ENCODE measurements at places on chromosomes 2 and 18. TPM values are rescaled to one million over a fixed set of nuclear protein-coding genes. Genes with fewer than 3 reads are reported as not detected.

The MROH2A gene
- total RNA-seq = 0.48 TPM

The RAMP1 gene
- total RNA-seq = 32.4 TPM

The GALNT5 gene
- not detected for total RNA-seq

The MBOAT2 gene
- 44.0 TPM for total RNA-seq

- DNase-seq = no peak
Observed at GRCh38 chr2:2876331-2877221, 501.0 kb downstream of the EIPR1 start.

- DNase-seq = no peak
Observed at GRCh38 chr2:239917957-239918481, 107.1 kb downstream of the NDUFA10 start.

DNA sequence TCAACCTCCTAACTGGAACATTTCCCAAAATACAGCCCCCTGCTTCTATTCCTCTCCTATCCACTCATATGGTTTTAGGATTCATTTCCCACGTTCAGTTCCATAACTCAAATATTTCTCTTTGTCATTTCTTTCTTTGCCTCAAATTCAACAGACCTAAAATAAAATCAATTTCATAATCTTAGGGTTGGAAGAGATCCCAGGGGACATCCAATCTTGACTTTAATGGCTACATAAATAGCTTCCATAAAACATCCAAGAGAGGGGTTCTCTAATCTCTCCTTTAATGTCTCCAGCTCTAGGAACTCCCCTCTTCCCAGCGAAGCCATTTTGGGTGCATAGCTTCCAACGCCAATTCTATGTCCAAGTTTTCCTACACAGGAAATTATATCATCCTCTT, 33.8 kb downstream of the RBKS start:
- no peak for DNase-seq

- peak; percentile 6 for DNase-seq
Observed at GRCh38 chr2:70472221-70472890, 81.3 kb downstream of the TGFA start.

DNA sequence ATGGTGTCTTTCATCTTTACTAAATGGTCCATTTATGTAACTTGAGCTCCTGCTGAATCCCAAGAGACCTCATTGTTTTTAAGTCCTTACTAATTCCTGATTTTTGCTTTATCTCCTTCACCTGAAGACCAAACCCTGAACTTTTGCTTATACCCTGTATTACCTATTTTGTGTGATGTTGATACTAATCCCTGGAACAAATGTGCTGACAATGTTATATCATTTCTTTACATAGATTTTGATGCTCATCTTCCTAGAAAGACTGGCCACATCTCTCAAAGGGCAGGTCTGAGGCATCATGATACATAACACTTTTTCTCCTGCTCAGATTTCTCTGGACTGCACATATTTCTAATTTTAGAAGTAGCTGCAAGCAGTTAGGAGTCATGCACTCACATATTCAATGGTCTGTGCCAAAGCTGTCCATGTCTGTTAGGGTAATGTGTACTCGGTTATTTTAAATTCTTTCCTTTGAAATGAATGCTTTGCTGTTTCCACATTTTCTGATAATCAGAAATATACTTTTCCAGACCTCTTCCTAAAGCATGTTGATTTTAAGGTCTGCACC, 427.9 kb upstream of the HNRNPA3 start:
- no peak for DNase-seq
